ENCODE measurements at places on chromosomes 1 and 21.

- no peak for DNase-seq
Observed at GRCh38 chr21:25328736-25329135, 278.5 kb downstream of the MRPL39 start.

- no peak for DNase-seq
Observed at GRCh38 chr1:213985209-213986019, 2.4 kb upstream of the PROX1 start.

DNA sequence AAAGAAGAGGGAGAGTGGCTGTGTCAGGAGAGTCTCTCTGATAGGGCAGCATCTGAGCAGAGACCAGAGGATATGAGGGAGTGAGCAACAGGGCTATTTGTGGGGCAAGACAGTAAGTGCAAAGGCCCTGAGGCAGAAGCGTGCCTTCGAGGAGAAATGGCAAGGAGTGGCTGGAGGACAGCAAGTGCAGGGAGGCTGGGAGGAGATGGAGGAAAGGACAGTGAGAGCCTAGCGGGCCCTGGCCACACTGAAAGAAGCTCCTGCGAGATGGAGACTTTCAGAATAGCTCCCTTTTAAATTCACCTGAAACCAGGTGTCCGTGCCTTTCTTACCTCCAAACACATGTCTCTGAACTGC is 25.2 kb downstream of the EXOC8 start:
- DNase-seq: no peak

GRCh38 chr1:21368515-21369289 is 71.2 kb upstream of the NBPF3 start:
- DNase-seq: peak; percentile 63

DNA sequence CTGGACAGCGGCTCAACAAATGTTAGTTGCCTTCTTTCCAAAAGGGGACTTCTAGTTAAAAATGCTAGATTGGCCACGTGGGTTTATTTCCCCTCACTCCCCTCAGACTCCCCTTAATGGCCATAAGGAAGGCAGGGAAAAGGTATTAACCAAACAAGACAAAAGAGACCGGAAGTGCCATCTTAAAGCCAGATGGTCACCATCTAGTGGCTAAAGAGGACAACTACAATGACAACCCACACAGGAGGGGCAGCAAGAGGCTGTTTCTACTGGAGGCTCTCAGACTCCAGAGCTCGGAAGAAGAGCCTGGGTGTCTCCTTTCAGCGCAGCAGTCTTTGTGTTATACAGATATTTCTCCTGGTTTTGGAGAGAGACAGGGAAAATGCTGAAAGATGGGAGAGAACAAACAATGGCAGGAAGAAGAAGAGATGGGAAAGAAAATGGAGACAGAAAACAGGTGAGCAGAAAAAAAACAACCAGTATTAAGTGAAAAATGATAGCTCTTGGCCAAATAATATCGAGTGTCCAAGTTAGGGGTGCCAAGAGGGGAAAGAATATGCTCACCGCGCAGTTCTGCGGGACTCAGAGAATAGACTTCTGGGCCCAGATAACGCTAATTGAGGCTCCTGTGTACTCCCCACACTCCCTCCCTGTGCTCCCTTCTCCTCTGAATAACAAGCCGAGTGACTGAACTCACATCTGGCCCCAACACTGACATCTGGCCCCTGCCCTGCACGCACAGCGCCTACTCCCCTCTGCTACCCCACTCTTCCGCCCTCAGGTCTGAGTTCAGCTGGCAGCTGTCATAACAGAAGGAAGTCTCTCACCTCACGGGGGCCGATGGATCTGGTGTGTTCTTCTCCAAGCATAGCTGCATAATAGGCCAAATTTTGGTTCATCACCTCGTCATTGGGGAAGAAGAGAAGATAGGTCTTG is 9.6 kb downstream of the P3H1 start:
- DNase-seq: no peak

- no peak for DNase-seq
Observed at GRCh38 chr1:115466433-115466832, 128.4 kb upstream of the NGF start.

DNA sequence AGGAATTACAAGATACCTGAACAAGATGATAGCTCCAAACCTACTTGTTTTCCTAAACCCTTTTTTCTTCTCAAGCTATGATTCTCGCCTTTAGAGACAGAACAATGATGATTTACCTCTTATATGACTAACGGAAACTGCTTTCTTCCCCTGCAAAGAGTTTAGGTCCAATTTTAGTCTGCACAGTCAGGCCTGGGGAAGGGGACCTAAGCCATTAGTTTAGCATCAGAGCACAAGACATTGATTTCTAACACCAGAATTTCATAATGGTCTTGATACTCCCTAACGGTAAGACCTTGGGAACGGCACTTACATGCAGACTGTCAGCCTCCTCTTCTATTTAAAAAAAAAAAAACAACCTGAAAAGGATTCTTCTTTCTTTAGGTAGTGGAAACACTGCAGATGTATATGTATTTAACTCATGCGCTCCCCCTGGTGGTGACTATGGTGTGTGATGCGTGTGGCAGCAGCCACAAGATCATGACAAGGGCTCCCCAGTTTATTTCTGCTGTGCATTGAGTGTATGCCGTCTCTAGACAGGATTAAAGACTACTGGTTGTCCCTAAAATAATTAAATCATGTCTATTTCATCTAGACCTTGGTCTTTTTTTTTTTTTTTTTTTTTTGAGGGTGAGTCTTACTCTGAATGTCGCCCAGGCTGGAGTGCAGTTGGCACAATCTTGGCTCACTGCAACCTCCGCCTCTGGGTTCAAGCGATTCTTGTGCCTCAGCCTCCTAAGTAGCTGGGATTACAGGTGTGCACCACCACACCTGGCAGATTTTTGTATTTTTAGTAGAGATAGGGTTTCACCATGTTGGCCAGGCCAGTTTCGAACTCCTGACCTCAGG is 37.3 kb upstream of the TMEM222 start:
- peak; percentile 92 for DNase-seq

GRCh38 chr21:45443595-45444181 is 38.7 kb downstream of the COL18A1 start:
- DNase-seq: no peak

- no peak for DNase-seq
Observed at GRCh38 chr1:67194209-67194863, 28.1 kb downstream of the IL23R start.

DNA sequence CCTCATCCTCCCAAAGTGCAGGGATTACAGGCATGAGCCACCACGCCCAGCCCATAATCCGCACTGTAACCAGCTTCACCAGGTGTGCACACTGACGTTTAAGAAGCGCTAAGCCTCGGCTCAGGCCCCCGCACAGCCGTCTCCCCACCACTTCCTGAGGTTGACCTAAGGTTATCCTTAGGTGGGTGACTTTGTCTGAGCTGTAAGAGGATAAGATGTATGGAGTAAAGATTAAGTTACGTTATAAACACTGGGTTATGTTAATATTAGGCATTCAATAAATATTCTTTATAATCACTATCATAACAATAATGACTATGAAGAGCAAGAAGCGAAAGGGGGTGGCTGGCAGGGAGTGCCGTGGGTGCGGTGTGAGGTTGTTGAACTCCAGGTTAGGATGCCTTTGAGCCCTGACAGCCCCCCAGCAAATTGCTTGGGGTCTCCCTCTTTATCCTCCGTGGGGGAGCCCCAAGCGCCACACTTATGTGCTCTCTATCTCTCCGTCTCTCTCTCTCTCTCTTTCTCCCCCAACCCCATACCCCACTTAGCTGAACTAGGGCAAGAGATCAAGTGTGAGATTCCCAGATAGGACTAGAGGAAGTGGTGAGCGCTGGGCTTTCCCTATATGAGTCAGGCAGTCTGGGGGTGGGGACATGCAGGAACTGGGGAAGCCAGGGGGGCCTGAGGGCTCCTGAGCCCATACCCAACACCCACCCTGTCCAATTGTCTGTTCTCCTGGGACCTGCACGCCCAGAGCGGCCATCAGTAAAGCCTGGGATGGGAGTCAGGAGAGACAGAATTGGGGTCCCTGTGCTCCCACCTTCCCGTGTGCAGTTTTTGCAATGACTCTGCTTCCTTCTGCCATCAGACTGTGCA is 7.6 kb downstream of the EFHD2 start:
- peak; percentile 30 for DNase-seq

DNA sequence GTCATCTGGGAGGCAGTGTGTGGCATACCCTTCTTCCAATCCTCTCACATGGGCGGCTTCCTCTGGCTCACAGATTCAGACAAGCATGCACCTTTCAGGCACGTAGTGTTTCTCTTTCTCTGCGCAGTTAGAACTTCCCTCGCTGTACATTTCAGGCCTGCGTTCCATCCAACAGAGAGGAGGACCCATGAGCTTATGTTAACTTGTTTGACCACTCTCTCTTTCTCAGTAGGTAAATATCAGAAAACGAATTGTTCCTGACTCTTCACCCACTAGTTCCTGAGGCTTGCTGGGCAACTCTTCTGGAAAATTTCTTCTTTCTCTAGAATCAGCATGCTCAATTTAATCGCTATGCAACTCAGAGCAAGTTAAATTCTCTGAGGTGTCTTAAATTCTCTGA is 85.5 kb downstream of the DDX20 start:
- no peak for DNase-seq

- no peak for DNase-seq
Observed at GRCh38 chr1:107430540-107431228, 289.8 kb downstream of the NTNG1 start.

- DNase-seq: no peak
Observed at GRCh38 chr1:209673631-209674417, 1.4 kb upstream of the G0S2 start.

- DNase-seq: no peak
Observed at GRCh38 chr1:111998332-111998731, 8.9 kb upstream of the KCND3 start.

DNA sequence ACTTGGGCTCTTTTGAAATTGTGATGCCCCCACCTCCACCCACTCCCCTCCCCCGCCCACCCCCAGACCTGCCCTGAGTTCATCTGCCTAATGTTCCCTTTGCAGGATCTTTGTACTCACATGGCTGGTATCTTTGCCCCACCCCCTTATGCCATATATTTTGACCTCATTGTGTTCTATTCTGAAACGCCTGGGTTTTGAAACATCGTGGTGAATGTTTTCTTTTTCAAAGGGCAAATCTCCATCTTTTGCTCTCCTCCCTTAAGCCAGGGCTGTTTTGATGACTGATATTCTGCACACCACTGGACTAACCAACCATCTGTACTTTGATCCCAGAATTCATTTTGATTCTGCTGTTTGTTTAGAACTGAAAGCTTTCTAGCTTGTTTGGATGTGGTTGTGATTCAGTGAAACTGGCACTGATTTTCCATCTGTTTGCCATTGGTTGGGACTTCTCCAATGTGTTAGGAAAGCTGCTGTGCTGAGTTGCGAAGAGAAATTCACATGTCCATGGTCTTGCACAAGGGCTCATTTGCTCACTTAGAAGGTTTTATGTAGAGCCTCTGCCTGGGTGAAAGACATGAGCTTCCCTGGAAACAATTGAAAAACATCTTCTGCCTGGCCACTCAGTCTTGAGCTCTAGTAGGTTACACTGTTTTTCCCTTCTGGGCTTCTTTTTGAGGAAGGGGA is 16.5 kb downstream of the SMAP2 start:
- DNase-seq: no peak

GRCh38 chr1:183590244-183591191 is at the start of gene NCF2:
Gene NCF2, minus strand, starts transcription at chr1:183590459. Its CDS starts 130 bp downstream, at chr1:183590329.
- DNase-seq: no peak

- no peak for DNase-seq
Observed at GRCh38 chr21:17269760-17270159, 243.1 kb upstream of the CXADR start.

DNA sequence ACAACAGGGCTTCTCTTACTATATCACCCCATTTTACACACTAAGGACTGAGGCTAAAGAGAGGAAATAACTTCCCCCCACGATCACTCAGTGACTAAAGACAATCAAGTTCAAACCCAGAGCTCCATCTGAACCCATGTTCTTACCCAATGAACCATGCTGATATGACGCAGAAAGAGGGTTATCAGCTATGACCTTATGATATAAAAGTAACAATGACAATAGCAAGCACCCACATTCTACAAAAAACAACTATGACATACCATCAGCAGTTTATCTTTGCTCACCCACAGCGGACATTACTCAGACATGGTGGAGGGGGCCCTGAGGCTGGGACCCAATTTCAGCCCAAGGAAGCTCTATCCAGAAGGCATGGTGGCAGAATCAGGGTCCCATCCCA is 75.7 kb downstream of the PTPN14 start:
- no peak for DNase-seq

DNA sequence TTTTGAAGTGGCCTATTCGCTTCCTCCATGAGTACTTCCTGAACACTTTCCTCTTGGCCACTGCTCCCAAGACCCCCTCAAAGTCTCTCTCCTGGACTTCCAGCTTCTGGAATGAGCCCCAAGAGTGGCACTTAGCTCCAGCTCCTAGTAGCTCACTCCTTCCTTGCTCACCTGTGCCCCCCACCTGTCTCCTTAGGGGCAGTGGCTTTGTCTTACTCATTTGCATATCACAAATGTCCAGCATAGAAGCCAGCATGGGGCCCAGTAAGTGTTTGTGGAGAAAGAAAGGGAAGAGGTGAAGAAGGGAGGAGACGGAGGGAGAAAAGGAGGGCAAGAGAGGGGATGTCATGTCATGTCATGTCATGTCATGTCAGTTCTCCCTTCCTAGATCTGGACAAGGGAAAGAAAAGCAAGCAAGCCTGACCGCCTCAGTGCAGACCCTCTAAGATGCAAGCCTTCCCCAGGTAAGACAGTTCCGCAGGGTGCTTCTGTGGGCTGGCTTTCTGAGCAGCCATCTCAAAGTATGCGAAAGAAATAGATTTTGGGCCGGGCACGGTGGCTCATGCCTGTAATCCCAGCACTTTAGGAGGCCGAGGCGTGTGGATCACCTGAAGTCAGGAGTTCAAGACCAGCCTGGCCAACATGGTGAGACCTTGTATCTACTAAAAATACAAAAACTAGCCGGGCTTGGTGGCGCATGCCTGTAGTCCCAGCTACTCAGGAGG is 6.9 kb upstream of the MX1 start:
- no peak for DNase-seq

DNA sequence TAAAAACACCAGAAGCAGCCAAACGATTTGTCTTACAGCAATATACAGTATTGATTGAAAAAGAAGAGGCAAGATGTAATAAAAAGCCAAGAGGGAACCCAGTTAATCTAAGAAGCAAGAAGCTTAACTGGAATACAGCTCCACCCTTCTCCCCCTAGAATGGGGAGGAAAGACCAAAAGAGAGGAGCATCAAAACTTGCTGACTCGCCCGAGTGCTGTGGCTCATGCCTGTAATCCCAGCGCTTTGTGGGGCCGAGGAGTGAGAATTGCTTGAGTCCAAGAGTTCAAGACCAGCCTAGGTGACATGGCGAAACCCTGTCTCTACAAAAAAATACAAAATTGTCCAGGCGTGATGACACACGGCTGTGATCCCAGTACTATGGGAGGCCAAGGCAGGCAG is 32.2 kb downstream of the BRWD1 start:
- no peak for DNase-seq

DNA sequence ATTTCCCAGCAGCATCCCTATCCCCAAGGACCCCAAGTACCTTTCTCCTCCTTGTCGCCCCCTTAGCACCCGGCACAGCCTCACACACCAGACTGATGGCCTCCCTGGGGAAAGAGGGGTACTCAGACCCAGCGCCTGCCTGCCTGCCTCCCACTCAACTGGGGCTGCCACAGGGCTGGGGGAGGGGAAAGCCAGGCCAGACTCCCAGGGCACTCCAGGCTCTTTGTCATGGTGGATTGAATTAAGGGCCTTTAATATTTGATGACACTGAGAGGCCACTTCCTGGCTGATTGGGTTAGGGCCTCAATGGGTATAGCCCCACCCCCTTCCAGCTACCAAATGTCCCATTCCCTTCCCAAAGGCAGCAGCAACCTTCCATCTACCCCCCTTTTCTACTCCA is 1.8 kb downstream of the SHC1 start:
- no peak for DNase-seq

GRCh38 chr1:33654267-33654834 is 181.9 kb downstream of the ZSCAN20 start:
- DNase-seq: no peak

GRCh38 chr1:109659997-109660690 is 4.2 kb downstream of the GSTM4 start:
- DNase-seq: no peak

Data from activated T-cell treated with anti-CD3 and anti-CD28 coated beads for 1 hour (primary cell).